ENCODE measurements at places on chromosomes 7 and 10. TPM values are rescaled to one million over a fixed set of nuclear protein-coding genes. Genes with fewer than 3 reads are reported as not detected.

DNA sequence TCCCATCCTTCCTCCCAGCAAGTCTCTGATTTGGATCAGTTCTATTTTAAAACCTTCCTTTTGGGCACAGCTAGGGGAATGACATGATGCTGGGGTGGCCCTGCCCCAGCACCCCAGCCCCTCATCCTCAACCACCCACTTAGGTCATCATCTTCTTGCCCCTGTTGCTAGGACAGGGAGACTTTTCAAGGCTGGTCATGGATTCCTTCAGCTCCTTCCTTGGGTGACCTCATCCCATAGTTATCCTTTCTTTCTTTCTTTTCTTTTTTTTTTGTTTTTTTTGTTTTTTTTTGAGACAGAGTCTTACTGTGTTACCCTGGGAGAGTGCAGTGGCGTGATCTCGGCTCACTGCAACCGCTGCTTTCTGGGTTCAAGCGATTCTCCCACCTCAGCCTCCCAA, 127.2 kb downstream of the WDFY4 start:
- DNase-seq = no peak

- no peak for DNase-seq
Measured at GRCh38 chr7:47817917-47818316, 130.3 kb downstream of the PKD1L1 start.

Gene PROSER2
- 1.1 TPM for polyA plus RNA-seq

DNA sequence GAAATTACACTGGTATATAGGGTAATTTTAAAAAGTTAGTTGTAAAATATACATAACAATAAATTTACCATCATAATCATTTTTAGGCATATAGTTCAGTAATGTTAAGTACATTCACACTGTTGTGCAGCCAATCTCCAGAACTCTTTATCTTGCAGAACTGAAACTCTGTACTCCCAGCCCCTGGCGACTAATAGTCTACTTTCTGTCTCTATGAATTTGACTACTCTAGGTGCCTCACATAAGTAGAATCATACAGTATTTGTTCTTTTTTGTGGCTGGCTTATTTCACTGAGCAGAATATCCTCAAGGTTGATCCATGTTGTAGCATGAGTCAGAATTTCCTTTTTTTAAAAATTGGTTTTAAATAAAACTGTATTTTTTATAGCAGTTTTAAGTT, 41.4 kb downstream of the NRF1 start:
- no peak for DNase-seq

DNA sequence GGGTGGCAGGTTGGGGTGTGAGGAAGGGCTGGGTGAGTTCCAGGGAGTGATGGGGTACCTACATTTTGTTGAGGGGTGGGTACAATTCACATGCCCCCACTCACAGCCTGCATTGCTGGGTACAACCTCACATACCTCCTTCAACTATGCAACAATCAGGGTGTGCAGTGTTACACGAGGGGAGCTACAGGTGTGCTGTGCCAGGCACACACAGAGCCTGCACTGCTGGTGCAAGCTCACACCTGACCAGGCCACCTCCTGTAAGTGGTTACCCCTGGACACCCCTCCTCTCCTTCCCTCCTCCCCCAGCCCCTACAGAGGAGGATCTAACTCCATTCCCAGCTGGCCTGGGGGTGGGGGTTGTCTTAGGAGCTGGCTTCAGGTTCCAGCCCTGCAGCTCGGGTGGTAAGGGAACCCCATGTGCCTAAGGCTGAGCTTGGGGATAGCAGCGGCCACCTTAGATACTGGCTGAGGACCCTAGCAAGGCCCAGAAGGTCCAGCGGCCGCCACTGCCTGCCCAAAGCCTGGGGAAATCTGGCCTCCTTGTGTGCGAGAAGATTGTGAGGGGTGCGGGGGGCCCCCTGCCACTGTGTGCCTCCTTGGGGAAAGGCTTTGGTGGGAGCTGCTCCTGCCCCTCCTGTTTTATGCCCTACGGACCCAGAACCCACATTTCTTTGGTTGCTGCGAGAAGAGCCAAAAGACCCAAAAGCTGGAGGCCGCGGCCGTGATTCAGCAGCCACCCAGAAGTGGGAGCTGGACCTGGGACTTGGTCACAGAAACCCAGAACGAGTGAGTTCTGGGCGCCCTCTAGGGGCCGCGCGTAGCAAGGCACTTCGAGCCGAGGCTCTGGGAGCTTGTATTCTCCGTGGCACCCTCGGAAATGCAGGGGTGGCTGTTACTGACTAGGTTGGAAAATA, 10.8 kb downstream of the TLX1 start:
- peak; percentile 72 for DNase-seq

- DNase-seq = no peak
Measured at GRCh38 chr10:62062752-62063512, 161.4 kb downstream of the ARID5B start.

- no peak for DNase-seq
Measured at GRCh38 chr10:17780727-17781126, 28.4 kb upstream of the MRC1 start.

DNA sequence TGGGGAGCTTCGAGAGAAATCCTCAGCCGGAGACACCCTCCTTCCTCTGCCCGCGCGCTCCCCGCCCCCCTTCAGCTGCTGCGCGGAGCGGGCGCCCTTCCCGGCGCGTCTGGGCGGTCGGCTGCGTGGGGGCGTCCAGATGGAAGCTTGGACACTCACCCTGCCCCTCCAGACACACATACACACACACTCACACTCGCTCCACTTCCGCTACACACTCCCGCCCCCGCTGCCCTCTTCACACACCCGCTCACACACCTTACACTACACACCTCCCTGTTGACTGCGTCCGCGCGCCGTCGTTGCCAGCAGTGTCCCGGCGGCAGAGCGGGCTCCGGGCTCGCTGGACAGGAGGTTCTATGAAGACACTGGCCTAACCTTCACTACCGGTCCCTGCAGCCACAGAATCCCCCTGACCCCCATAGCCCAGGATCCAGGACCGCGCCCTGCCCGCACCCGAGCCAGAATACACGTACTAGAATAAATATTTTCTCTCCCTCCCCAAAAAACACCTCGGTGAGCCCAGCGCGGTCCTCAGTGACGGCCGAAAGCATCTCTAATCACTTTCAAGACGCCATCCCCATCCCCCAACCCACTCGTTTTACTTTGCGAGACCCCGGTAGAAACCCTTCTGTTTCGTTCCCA, 1.1 kb upstream of the EGR2 start:
- peak; percentile 53 for DNase-seq

Gene IGF2BP3
- not detected for polyA plus RNA-seq

Gene COA1
- polyA plus RNA-seq = 56.4 TPM

Gene CTAGE4
- polyA plus RNA-seq = not detected

DNA sequence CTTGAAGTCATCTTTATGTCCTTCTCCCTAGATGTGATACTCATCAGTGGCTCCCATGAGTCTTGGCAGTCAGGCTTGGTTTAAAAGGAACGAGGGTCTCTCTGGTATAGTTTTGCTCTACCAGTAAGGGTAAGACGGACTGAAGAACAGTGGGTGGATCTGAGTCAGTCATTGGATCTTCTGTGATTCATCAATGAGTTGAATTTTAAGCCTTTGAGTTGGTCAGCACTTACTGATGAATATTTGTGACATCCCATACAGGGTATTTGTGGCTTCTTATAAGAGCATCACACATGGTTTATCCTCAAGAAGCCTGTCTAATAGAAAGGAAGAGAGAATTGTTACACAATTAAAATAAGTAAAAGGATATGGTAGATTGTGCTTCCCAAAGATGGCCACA, 87.3 kb upstream of the NAMPT start:
- no peak for DNase-seq

- no peak for DNase-seq
Measured at GRCh38 chr10:117550599-117551329, 8.2 kb downstream of the EMX2 start.

DNA sequence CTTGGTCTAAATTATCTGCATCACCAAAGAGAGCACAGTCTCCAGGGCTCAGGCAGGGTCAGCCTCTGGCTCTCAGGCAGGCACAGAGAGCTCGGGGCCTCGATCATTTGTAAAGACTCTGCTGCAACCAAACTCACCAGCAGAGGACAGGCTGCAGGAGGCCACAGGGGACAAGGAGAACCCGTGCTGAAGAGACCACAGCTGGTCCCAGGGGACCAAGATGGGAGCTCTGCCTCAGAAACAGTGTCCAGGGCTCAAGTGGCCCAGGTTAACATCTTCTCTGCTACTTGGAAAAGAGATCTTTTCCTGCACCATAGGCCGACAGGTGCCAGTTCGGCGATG, 543.2 kb downstream of the PTPRN2 start:
- DNase-seq = no peak

GRCh38 chr10:79446758-79447084, 1.3 kb upstream of the ZCCHC24 start:
- DNase-seq = no peak

DNA sequence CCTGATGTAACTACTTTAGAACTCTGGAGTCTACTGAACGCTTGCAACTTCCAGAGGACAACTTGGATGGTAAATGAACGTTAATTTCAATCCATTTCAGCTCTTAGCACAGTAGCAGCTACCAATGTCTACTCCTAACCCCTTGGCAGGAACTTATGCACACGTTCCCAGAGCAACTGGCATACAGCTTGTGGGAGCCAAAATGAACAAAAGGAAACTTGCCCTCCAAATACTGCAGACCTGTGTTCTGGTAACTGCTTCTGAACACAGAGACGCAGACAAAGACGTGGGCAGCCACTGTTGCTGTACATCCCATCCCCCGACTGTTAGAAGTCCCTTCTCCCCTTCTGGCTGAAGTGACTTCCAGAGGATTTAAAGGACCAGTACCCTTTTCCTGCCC, 61.3 kb downstream of the XPNPEP1 start:
- DNase-seq = no peak

Gene ZNF239
- polyA plus RNA-seq = 1.9 TPM

DNA sequence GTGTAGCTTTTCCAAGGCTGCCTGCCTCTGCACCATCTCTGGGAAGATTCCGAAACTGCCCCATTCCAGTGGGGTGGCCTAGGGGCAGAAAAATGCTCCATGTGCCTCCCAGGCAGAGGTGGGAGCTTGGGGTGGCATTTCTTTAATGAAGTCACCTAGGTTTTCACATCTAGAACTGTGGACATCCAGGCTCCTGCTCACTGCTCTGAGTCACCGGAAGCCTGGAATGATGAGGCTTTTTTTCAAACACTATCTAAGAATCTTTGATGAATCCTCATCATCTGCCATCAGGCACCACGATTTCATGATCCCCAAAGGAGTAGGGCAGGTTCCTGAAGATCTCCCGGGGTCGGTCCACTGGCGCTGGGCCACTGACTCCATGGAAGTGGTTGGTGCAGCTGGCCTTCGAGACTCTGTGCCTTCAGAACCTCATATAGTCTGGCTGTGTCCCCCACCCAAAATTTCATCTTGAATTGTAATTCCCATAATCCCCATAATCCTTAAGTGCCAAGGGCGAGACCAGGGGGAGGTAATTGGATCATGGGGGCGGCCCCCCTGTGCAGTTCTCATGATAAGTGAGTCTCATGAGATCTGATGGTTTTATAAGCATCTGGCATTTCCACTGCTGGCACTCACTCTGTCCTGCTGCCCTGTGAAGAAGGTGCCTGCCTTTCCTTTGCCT, 37.1 kb downstream of the MTURN start:
- DNase-seq = no peak

Gene SCART1
- polyA plus RNA-seq = 1.2 TPM

- DNase-seq = no peak
Measured at GRCh38 chr10:7320072-7320471, 90.8 kb downstream of the SFMBT2 start.

Gene C10orf53
- polyA plus RNA-seq = not detected

GRCh38 chr7:954330-955238, at the start of gene ADAP1:
ADAP1 (minus strand) TSS chr7:954680; CDS start chr7:954477, 203 bp downstream.
- peak; percentile 59 for DNase-seq

DNA sequence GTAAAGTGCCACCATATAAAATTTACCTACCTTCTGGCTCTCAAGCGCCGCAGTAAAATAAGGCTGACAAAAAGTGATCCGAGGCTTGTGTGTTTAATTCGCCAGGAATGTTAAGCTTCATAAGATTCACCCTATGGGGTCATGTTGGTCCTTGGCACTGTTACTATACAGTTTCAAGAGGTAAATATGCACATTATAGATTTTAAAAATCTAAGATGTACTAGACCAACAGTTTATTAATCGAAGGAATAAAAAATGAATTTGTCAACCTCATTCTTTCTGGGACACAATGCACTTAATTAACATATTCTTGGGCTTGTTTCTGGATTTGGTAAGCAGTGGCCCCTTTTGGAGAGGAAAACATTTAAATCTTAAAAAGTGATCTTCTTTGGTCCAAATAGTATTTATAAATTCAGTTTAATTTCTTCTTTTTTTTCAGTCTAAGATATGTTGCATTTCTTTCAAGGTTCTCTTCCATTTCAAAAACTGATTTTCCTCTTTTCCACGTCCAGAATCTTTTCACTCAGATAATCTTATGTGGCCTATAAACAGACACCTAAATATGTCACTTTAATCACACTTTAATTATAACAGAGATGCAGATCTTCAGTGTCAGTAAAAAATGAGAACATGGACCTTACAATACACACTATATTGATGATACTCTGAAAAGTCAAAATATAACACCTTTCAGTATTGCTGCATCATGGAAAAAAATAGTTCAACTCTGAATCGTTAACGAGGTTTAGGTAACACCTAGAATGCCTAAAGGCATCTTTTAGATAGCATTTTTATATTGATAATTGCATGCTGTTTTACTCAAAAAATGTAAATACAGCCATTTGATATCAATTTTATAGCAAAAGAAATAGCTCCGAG, 3.8 kb upstream of the SKIDA1 start:
- DNase-seq = no peak

- DNase-seq = no peak
Measured at GRCh38 chr10:84762754-84763394, 434.5 kb downstream of the CCSER2 start.

GRCh38 chr10:34664706-34665105, 150.4 kb downstream of the PARD3 start:
- no peak for DNase-seq

Gene CFAP46
- polyA plus RNA-seq = not detected

Gene METTL27
- 0.49 TPM for polyA plus RNA-seq

- no peak for DNase-seq
Measured at GRCh38 chr7:136146925-136147324, 169.8 kb upstream of the MTPN start.

GRCh38 chr7:85475071-85475470, 288.2 kb upstream of the SEMA3D start:
- DNase-seq = no peak

DNA sequence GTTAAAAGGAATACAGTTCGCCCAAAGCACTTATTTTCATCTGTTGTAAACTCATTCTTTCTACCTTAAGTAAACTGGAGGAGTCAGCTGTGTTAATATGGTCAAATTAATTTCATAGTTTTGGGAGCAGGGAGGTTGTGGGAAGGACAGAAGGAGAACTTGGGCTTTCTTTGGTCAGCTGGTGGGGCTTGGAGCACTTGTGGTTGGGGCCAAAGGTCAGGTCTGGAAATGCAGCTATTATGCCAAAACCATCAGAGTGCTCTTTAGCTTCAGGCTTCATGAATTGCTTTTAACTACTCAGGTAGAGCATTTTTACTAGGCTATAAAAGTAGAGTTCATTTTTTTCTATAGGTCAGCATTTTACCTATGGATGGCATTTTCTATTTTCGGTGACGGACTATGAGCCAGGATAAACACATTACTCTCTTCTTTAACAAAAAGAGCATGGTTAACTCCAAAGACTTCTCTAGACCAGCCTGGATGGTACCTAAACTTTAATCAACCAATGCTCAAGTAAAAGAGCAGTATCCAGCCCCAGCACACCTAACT, 30.0 kb downstream of the STEAP4 start:
- no peak for DNase-seq

- no peak for DNase-seq
Measured at GRCh38 chr10:69460576-69461242, 9.4 kb downstream of the TSPAN15 start.

Gene LRRC61
- polyA plus RNA-seq = 16.0 TPM

- no peak for DNase-seq
Measured at GRCh38 chr7:3443716-3444115, 142.7 kb downstream of the SDK1 start.

Measured in CD4-positive, alpha-beta memory T cell (primary cell).